ENCODE measurements at places on chromosomes 1 and 21. TPM values are rescaled to one million over a fixed set of nuclear protein-coding genes. Genes with fewer than 3 reads are reported as not detected.

DNA sequence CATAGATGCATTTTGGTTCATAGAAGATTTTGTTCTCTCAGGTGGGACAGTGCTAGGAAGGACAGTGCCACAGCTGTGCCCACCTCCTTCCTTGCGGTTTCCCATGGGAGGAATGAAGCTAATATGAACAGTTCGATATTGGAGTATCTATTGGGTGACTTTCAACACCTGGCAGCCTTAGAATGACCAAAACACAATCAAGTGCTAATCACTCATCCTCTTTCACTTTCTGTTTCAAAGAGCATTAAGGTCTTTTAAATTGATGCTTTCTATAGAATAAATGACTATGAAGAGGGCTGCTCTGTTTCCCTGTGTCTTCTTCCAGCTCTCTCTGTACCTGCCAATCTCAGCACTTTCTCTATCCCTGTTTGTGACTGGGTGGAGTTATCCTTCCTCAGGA lies 784.0 kb downstream of the MRPL39 start:
- no peak for DNase-seq

Gene LMNA
- total RNA-seq = 96.9 TPM

DNA sequence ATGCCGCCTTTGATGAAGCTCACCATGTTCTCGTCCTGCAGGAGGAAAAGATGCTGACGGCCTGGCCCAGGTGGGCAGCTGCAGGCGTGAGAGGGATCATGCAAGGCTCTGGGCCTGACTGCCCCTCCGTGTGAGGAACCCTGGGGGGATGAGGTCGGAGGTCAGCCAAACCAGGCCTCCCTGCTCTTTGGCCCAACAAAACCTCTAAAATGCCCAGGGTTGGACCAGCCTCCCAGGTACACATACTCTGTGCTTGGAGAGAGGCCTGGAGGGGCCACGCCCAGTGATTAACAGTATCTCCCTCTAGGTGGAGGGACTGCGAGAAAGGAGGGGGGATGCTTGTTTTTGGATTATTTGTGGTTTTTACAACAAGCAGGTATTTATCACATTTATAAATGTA lies 21.1 kb downstream of the TTC39A start:
- no peak for DNase-seq

GRCh38 chr1:94989398-94989797 lies 62.5 kb upstream of the CNN3 start:
- no peak for DNase-seq

DNA sequence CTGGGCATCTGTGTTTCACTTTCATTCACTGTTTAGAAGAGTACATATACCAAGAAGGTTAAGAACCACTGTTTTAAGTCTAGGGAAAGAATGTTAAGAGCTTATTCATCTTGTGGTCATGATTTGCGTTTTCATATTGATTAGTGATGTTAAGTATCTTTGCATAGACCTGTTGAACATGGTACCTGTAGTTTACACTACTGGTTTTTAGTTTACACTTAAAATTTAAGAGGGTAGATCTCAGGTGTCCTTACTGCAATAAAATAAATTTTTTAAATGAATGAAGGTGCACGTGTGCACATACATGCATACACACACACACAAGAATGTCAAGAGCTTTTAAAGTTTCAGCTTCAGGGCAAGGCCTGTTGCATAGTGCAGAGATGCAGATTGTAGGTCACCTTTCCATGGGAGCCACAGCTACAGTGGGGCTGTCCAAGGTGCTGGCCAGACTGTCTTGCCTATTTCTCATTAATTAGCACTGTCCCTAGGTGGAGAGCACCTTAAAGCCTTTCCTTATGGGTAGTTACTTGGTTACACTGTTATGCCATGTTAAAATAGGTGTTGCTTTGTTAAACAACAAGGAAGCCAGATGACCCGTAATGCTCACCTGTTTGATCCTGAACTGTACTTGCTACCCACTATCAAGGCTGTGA lies 543.0 kb upstream of the DAB1 start:
- peak; percentile 44 for DNase-seq

GRCh38 chr1:4017636-4018365 lies 117.7 kb upstream of the C1orf174 start:
- no peak for DNase-seq

Data from mesothelial cell of epicardium (in vitro differentiated cells).